Activated CD8-positive, alpha-beta memory T cell treated with anti-CD3 and anti-CD28 coated beads, Interleukin-2, amount 50 U/mL, for 4 hours (primary cell): ENCODE measurements at places on chromosomes 12 and 14.

DNA sequence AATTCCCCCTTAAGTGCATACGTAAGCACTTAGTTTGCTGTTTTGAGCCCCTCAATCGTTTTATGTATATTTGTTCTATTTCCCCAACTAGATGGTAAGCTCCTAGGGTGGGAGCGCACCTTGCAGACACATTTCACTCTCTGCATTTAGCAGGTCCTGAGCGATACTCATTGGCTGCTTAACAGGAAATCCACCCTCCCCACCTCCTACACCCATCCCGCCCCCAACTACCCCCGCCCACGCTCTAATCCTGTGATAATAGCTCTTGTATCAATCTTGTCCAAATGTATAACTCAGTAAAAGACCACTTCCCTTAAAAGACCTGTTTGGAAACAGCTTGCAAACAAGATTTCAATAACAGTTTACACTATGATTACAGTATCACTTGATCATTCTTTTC, 8.1 kb downstream of the LPAR5 start:
- DNase-seq: no peak

DNA sequence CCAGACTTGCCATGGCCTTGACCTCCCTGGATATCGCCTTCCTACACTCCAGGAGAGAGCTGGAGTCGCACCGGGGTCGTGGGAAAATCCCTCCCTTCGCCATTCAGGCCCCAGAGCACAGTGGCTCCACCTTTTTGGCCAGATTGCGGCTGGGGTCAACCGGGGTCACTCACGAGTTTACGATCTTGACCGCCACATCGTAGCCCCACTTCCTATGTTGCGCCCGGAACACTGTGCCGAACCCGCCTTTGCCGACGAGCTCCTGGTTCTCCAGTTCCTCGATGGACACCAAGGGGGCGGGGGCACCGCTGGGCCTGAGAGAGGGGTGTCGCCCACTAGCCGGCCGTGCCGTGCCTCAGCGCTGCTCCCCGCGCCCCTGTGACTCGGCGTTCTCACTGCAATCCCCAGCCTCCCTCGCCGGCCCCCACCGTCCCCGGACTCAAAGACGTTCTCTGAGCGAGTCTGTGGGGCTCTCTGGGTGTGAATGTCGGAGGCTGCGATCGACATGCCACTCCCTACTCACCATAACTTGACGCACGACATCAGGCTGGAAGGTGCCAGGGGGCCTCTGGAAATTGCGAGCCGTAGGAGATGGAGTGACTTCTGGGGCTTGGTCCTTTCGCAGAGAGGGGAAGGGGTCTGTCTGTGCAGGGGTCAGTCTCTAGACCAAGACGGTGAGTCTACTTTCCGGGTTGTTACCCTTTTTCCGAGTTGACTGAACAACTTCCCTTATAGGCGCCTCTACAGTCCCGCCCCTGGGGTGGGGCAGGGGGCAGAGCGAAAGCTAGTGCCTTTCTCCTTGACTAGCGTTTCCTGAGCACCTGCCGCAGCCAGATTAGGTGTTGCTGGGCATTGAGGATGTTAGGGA, at the start of gene RIPK3:
Gene RIPK3, minus strand, starts transcription at position 708 of the 868 bp plus-strand sequence. Its CDS starts 165 bp downstream, at position 543.
- DNase-seq: peak; percentile 68

DNA sequence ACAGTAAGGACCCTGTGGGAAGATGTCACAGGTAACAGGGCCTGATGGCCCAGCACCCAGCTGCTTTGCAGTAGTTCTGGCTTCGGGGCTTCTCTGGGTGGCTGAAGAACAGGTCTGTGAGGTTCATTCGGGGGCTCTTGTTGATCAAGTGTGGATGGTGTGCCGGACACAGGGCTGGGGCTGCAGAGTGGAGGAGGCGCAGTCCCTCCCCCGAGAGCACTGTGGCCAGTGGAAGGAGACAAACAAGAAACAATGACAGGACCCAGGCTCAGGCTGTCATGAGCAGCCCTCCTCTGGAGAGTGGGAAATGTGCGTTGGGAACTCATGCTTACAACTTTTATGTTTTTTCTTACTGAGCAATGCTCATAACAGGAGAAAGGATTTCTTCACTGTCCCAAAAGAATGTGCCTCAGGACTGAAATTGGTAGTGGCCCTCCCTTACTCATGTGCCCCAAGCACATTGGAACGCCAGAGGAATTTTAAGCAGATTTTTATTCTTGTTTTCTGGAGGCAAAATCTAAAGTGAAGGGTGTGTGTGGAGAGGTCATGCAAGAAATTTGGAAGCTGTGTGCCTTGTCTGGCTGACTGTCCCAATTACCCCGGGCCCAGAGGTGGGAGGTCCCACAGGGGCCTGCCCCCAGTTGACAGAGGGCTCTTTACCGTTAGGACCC, 233.8 kb downstream of the CACNA1C start:
- DNase-seq: no peak

GRCh38 chr12:69039911-69040310, 106.9 kb upstream of the CPM start:
- no peak for DNase-seq

DNA sequence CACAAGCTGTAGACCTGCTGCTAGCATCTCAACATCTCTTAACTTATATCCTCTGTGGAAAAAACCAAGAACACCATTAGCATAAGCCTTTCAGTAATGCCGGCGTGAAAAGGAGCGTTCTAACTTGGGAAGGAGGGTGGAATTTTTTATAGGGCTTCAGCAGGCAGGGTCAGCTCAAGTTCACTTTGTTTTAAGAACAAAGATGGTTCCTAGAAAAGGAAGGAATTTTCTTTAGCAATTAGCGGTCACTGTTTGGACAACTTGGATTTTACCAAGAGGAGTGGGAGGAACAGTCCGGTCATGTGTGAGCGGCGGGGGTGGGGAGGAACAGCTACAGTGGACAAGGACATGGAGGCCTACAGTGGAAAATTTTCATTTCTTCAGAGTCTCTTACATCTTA, 35.9 kb downstream of the BBS10 start:
- no peak for DNase-seq

- DNase-seq: no peak
These were observed 308.8 kb downstream of the EGLN3 start for GRCh38 chr14:33642080-33642479.

- DNase-seq: no peak
These were observed 191.9 kb downstream of the STXBP6 start for GRCh38 chr14:24858052-24858451.

DNA sequence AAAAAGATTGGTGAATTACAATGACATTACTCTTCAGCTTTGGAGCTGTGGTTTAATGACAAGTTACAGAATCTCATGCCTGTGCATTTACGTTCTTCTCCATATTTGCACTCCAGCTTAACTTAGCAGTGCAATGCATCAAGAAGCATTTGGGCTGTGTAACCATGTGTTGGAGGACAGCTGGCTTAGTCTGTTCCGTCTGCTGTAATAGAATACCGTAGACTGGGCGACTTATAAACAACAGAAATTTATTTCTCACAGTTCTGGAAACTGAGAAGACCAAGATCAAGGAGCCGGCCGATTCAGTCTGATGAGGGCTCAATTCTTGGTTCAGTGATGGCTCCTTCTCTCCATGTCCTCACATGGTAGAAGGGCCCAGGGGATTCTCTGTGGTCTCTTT, 943.5 kb downstream of the BCL11B start:
- no peak for DNase-seq

GRCh38 chr12:58695263-58695662, 225.0 kb downstream of the LRIG3 start:
- no peak for DNase-seq

GRCh38 chr14:92994131-92994676, 71.3 kb downstream of the CHGA start:
- no peak for DNase-seq

GRCh38 chr14:69323999-69324282, 64.0 kb downstream of the GALNT16 start:
- peak; percentile 11 for DNase-seq

DNA sequence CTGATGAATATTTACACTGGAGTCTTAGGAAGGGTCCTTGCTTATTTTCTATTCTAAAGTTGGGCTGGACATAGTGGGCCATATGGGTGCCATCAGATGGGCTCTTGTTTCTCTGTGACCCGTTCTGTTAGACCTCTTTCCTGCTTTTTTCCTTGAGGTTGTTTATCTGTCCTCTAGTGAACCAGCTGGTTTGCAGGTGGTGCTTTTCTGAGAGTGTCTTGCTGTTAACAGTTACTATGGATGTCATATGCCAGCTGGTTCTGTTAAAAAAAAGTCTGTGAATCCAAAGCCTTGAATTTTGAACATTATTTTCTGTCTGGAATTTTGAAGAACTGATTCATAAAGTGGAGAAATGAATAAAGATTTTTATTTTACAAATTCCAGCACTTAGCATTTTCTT, 29.2 kb downstream of the ZC3H14 start:
- no peak for DNase-seq

GRCh38 chr14:57583396-57583795, 89.7 kb upstream of the CCDC198 start:
- no peak for DNase-seq

- DNase-seq: no peak
These were observed 24.2 kb downstream of the ISCA2 start for GRCh38 chr14:74517731-74518130.

DNA sequence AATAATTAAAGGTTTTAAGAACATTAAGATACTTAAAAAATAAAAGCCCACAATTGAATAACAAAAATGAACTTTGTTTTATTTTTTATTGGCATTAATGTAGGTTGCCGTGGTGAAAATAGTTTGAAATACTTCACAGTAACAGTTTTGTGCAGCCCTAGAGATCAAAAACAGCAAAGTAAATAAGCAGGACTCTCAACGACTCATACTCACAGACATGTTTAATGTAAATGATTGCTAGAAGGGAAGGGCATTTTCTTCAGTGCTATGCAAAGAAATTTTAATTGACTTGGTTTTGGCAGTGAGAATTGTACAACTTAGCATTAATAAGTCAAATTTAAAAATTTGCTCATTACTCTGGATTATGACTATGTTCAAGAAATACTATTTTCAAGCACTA, 16.0 kb downstream of the TRMT5 start:
- DNase-seq: no peak

DNA sequence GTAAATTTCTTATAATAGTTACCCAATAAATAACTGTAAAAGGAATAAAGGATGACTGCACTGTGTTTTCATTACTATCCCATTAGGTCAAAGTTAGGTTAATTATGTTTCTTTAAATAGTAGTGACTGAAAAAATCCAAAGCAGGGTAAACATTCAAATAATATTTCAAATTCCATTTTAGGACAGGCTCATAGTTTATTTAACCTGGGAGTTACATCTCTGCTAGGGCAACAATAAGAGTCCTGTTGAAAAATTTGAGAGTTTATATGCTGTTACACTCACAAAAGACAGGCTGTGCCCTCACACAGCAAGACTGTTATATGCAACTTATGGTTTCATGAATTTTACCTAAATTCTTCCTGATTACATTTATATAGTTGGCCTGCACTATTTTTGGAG, 8.0 kb downstream of the ERP27 start:
- DNase-seq: no peak

- no peak for DNase-seq
These were observed 3.8 kb downstream of the TCL1A start for GRCh38 chr14:95710106-95710505.

GRCh38 chr12:6540181-6540877, 6.0 kb downstream of the GAPDH start:
- no peak for DNase-seq

GRCh38 chr14:22456998-22457594, 131.9 kb downstream of the DAD1 start:
- no peak for DNase-seq

DNA sequence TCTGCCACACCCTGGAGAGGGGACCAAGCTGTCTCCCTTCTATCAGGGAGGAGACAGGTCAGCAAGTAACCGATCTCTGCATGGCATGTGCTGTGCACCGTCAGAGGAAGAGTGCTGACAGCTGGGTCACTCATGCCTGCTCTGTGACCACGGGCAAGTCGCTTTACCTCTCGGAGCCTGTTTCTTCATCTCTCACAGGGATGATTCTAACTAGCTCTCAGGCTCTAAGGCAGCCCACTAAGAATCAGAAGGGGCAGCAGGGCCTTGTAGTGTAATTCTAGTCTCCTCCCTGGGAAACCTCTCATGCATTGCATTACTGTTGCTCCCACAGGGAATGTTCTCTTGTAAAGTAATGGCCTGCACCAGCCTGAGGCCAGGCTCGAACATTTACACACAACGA, 11.9 kb downstream of the CD9 start:
- no peak for DNase-seq
